ENCODE measurements at places on chromosomes 3 and 15.
A peak's percentile ranks its signal among the peaks of the same experiment; 100 is the strongest.

DNA sequence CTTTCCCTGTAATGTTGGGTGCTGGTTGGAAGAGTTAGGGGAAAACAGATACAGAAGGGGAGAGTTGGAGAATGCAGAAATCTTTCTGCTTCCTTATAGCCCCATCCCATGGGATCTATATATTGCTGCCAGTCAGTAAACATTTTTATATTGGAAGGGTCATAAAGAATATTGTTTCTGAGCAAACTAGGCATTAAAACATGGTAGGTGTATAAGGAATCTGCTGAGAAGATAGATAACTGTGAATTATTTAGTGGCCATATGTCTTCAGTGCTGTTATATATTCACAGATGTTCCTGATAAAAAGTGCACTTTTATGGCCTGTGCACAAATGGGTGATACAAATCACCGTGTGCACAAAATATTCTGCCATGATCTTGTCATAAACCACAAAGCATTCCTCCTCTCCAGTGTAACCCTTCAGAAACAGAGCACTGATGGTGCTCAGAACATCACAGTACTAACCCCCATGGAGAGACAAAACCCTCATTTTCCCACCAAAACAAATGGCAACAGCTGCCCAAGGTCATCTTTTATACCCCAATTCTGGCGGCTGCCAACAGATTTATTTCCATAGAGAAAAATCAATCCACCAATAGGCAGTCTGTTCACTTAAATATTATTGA, 269.3 kb downstream of the SLC9A9 start:
- no peak for DNase-seq

GRCh38 chr15:66625974-66626373, 60.2 kb upstream of the LCTL start:
- DNase-seq, result no peak

DNA sequence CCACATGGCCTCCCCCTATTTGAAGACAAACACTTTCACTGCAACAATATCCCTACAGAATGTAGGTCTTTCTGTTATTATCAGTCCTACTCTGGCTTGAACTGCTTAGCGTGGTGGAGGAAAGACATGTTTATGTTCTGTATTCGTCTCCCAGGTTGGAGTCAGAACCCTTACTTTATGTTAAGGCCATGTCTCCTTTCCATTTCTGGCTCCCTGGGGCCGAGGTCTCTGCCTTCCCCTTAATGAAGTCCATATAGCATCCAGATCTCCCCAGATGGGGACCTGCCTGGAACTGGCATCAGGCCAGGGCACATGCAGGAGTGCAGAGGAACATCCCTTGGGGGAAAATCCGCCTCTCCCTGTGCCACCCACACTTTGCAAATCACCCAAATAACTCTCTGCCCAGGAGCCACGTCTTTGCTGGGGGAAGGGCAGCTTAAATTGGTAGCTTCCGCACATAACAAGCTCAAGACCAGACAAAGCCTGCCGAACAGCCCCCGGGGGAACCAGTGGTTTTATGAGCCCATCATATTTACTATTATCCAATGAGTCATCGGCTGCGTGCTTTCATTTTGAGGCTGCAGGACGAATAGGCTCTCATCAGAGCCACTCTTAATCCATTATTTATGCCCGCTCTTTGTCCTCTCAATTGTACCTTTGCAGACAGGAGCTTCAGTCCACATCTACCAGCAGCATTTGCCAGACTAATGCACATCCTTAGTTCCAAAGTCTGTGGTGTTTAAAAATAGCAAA, 237.0 kb downstream of the UACA start:
- DNase-seq, result peak; percentile 35

DNA sequence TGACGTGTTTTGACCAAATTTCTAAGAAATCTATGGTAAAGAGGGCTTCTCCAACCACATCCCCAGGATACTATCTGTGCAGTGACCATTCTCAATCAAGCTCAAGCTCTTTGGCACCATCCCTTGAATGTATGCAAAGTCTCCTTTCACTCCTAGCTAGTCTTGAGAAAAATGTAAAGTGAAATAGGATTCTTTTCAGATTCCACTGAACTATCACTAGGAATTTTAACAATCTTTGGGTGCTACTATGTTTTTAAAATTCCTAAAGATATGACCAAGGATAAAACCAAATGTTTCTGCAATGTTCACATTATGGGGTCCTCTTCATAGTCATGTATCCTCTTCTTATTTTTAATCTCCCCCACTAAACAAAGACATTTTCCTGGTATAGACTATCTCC, 107.8 kb downstream of the TMCO5A start:
- DNase-seq, result no peak

GRCh38 chr3:41502023-41502422, 302.7 kb downstream of the CTNNB1 start:
- DNase-seq, result no peak

GRCh38 chr3:121584418-121584817, 8.8 kb upstream of the FBXO40 start:
- DNase-seq, result no peak

GRCh38 chr15:88321271-88321670, 64.7 kb upstream of the NTRK3 start:
- DNase-seq, result no peak

- no peak for DNase-seq
Observed at GRCh38 chr3:179544981-179545645, 17.6 kb upstream of the ACTL6A start.

GRCh38 chr3:197406266-197406665, 107.9 kb upstream of the DLG1 start:
- peak; percentile 51 for DNase-seq

- DNase-seq, result no peak
Observed at GRCh38 chr15:73915082-73915481, 11.2 kb upstream of the LOXL1 start.

- no peak for DNase-seq
Observed at GRCh38 chr3:115399750-115400149, 223.6 kb upstream of the GAP43 start.

- no peak for DNase-seq
Observed at GRCh38 chr15:28913171-28913765, 27.5 kb downstream of the APBA2 start.

DNA sequence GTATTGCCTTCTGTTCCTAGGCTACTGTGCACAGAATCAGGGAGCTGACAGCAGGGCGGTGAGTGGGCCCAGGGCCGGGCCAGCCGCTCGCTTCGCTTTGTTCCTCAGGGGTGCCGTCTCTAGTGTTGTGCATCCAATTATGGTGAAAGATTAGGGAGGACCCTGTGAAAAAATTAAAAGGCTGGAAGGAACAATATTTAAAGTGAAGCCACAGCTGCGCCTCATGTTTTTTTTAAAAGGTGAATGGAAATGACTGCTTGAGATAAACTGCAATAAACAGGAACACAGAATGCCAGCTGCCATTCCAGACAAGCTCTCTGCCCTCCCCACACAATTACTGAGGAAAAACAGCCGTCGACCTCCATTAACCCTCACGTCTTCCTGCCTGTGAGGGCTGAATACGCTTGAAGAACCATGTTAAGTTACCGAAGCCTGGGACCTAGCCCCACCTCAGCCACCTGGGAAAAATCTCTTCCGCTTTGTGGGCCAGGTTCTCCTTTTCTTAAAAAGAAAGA, 132.0 kb upstream of the IL12A start:
- DNase-seq, result no peak

DNA sequence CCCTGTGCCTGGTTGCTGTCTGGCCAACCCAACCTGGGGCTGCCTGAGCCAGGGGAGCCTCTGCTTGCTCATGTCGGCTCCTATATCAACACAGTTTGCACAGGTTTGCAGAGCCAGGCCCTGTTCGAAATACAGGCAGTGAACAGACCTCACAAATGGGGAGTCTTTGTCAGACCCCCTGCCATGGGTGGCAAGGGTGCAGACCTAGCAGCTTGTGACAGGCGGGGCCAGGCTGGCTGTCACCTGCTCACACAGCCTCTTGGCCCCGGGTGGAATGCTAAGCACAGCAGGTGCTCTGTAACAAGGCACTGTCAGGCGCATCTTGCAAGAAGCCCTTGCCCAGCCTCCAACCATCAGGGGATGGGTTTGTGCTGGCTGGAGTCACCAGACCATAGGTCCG, 47.3 kb downstream of the BDH1 start:
- no peak for DNase-seq

- DNase-seq, result no peak
Observed at GRCh38 chr3:168455814-168456213, 360.1 kb upstream of the GOLIM4 start.

DNA sequence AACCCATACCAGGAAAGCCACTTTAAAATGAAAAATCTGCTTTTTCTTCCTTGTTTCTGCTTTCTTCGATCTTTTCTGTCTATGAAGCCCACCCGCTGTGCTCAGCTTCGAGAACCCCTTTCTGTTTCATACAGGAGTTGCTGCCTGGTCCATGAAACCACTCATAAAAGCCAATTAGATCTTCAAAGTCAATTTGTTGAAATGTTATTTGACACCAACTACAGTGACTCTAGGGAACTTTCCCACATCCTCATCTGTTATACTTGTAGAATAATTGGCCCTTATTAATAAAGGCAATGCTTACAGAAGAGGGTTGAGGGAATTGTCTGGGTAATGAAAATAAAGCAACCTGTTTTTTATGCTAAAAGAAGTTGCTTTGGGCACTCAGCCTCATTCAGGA, 523.6 kb downstream of the OCA2 start:
- DNase-seq, result no peak

DNA sequence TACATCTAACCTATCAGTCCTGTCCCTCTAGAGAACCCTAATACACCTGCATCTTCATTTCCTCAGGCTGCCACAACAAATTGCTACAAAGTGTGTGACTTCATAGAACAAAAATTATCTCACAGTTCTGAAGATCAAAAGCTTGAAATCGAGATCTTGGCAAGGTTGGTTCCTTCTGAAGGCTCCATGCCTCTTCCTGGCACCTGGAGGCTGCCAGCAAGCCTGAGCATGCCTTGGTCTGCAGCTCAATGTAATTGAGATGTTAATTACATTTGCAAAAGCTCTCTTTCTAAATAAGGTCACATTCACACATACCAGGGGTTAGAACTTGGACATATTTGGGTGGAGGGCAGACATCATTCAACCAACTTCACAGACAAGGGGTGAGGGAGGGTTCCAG, 86.4 kb upstream of the ABHD17C start:
- no peak for DNase-seq

DNA sequence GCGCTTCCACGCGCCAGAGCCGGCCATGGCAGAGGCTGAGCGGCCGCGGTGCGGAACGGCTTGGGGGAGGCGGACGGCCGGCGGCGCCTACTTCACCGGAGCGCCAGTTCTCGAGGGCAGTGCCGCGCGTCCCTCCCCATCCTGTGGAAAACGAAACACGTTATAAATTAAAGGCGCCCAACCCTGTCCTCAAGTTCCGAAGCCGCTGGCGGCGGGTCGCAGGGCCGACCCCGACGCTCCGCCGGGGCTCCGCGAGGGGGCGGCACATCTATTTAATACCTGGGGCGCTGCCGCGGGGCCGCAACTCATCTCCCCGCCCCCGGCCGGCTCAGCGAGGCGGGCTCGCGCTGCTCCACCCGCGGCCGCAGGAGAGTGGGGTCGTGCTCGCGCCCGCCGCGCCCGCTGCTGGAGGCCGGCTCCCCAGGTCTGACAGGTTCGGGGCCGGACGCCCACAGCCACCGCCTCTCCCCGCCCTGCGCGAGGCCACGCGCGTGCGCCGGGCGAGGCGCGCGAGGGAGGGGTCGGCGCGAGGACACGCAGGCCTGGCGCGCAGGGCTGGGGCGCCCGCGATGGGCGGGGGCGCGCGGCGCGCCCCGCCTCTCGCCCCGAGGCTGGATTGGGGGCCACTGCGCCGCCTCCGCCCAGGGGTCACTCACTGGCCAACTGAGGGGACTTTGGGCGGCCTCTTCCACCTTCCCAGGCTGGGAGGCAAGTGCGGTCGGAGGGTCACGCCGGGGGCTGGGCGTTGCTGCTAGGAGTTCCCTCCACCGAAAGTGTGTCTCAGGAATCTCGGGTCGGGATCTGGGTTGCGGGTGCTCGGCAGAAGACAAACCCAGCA, at the start of gene SLC30A4:
Gene SLC30A4 (minus strand): TSS at position 428 of the 838 bp plus-strand sequence. CDS start 401 bp downstream, at position 27.
- DNase-seq, result peak; percentile 68

DNA sequence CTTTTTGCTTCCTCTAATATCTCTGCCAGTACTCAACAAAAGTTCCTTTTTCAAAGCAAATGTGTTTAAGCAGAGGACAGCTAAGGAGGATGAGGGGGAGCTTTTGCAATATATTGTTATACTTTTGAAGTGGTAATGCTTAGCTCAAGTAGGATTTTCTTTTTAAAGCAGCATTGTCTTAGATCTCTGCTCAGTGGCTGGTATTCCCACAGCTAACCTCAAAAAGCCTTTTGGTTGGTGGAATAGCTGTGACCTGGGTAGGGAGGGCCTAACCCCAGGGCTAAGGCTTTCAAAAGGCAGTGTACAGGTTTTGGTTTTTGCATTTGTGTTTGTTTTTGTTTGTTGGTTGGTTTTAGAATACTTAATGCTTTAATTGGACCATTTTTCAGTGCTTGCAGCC, 76.1 kb downstream of the UBP1 start:
- no peak for DNase-seq

DNA sequence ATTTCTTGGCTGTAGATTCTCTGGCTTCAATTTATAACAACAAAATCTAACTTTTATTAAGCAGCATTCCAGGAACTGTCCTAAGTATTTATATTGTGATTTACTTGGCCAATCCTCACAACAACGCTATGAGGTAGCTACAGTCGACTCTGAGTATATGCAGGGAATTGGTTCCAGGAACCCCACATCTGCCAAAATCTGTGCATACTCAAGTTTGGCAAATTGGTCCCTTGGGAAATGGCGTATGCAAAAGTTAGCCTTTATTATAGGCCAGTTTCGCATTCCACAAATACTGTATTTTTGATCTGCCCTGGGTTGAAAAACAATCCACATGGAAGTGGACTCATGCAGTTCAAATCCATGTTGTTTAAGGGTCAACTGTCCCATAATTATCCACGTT, 53.9 kb downstream of the RAP2B start:
- DNase-seq, result no peak

DNA sequence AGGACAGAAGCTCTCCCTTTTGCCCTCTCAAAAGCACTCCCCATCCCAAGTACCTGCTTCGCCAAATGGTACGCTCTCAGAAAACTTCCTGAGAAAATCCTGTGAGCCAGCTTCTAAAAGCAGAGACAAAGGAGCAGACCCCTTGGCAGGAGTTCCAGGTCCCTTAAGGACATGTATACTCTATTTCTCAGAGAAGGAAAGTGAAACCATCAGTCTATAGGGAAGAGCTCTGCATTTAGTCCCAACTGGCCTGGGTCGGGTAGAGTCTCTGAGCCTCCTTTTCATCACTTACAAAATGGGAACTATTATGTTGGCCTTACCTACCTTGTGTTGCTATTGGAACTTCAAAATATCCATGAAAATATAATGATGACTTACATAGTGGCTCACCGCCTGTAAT, 19.7 kb downstream of the DAPK2 start:
- no peak for DNase-seq

GRCh38 chr3:181558870-181559269, 152.9 kb upstream of the SOX2 start:
- no peak for DNase-seq

All from hematopoietic multipotent progenitor cell (in vitro differentiated cells).